GM06990 (cell line): ENCODE measurements at places on chromosomes 1 and 21.
A peak's percentile ranks its signal among the peaks of the same experiment; 100 is the strongest.

DNA sequence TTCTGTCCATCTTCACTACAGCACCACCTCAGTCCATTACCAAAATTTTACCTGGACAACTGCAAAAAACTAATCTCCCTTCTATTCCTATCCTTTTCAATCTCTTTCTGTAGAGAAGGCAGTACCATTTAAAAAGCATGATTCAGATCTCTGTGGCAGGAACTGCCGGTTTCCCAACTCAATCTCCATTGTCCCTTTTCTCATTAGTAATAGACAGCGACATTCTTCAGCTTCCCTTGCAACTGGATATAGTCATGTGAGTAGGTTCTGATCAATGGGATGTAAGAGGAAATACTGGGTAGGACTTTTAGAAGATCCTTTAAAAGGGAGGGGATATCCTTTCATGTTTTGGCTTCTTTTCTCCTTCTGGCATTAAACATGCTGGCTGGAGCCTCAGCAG lies 74.9 kb downstream of the ADCY10 start:
- no peak for DNase-seq

- no peak for DNase-seq
These were observed 78.2 kb upstream of the FGGY start for GRCh38 chr1:59218521-59219236.

GRCh38 chr1:30966690-30967369 lies 58.3 kb upstream of the SDC3 start:
- no peak for DNase-seq

DNA sequence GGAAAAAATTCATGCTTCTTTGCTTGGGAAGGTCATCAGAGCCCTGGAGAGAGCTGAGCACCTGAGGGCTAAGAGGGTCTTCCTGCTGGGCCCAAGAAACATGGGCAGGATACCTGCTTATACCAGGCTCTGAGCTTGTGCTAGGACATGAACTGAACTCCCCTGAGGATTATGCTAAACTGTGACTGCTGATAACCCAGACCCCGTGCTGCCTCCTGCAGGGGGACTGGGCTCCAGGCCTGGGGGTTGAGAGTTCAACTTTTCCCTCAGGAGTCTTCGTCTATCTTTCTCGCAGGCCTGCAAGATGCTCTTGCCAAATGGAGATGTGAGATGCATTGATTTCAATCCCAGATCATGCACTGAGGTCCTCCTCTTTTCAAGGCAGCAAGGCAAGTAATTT lies 368.5 kb downstream of the HHAT start:
- DNase-seq: no peak

- no peak for DNase-seq
These were observed 10.4 kb downstream of the ZBTB8A start for GRCh38 chr1:32549616-32550015.

- no peak for DNase-seq
These were observed 1.2 kb downstream of the PPP1R8 start for GRCh38 chr1:27831568-27832410.

GRCh38 chr1:14014929-14015328 lies 314.9 kb downstream of the PRDM2 start:
- no peak for DNase-seq

DNA sequence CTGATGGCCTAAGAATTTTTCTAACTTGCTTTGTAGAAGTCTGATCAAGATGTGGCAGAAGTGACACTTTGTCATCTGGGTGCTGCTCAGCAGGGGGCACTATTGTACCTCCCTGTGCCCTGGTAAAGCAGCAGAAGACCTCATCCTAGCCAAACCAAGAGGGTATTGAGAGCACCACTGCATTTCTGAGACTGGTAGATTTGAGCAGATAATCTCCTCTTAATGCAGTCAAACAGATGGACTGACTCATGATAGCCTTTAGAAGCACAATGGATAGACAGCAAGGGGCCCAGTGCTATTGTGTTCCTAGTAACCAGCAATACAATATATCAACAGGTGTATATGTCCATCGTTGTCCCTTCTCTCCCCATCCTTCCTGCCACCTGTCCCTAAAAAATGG lies 5.7 kb downstream of the TPM3 start:
- no peak for DNase-seq

GRCh38 chr1:244063498-244063897 lies 12.4 kb downstream of the ZBTB18 start:
- DNase-seq: no peak

GRCh38 chr1:209266590-209267205 lies 316.8 kb upstream of the CAMK1G start:
- no peak for DNase-seq

GRCh38 chr1:42797979-42798378 lies 13.2 kb downstream of the TMEM269 start:
- no peak for DNase-seq

- DNase-seq: no peak
These were observed 30.7 kb downstream of the VASH2 start for GRCh38 chr1:212981025-212981495.

DNA sequence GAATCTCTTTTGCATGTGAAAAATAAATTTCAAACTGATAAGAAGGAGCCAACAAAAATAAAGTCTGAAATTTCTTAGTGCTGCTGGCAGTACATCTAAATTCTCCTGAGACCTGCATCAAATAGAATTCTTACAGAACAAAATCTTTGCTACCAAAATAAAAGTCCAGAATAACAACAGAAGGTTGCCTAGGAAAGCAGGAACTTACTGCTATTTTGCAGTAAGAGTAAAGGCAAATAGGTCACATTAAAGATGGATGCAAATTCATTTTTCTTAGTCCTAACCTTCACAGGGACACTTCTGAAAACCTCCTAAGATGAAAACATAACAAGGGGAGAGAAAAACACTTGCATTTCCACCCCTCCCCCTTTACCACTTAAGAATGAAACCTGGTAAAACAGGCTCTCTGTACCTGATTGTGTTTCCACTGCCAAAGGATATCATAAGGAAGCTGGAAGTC lies 59.0 kb downstream of the RUSC1 start:
- no peak for DNase-seq

- DNase-seq: no peak
These were observed 20.0 kb upstream of the ALDH4A1 start for GRCh38 chr1:18922319-18922726.

- DNase-seq: no peak
These were observed 28.7 kb downstream of the RSPH1 start for GRCh38 chr21:42467140-42467983.

GRCh38 chr1:202283991-202284390 lies 57.7 kb downstream of the UBE2T start:
- no peak for DNase-seq

DNA sequence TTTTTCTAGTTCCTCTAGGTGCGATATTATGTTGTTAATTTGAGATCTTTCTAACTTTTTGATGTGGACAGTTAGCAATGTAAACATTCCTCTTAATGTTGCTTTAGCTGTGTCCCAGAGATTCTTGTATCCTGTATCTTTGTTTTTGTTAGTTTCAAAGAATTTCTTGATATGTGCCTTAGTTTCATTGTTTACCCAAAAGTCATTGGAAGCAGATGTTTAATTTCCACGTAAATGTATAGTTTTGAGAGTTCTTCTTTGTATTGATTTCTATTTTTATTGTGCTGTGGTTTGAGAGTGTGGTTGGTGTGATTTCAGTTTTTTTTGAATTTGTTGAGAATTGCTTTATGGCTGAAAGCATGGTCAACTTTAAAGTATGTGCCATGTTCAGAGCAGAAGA lies 319.4 kb downstream of the PTBP2 start:
- no peak for DNase-seq

DNA sequence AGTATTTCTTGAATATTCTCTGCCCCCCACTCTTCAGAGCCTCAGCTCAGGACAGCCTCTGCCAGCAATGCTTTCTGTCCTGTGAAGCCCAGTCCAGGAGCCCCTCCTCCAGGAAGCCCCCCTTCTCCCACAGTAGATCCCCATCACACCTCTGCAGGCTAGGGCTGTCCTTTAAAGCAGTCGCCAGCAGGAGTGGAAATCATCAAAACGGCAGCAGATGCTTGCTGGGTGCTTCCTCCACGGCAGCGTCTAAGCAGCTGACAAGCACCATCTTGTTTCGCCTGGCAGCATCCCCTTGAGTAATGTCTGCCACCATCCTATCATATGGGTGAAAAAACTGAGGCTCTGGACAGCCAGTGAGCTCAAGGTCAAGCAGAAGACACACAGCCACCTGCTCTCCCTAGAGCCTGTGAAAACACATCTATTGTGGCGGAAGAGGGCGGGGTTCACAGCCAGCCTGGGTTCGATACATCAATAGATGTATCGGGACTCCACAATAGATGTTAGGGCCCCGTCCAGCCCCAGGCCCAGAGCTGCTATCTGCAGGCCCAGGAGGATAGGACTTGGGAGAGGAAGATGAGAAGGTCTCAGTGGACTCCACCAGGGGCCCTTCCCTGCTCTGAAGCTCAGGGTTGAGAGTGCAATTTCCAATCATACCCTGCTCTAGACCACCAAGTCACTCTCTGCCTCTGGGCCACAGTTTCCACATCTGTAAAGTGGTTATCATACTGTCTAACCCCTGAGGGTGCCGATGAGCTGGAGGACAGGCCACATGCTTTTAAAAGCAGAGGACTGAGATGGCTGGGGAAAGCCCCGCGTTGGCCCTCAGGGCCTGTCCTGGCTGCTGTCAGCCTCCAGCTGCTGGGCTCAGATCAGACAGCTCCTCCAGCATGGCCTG lies 17.5 kb downstream of the RUNX3 start:
- no peak for DNase-seq

DNA sequence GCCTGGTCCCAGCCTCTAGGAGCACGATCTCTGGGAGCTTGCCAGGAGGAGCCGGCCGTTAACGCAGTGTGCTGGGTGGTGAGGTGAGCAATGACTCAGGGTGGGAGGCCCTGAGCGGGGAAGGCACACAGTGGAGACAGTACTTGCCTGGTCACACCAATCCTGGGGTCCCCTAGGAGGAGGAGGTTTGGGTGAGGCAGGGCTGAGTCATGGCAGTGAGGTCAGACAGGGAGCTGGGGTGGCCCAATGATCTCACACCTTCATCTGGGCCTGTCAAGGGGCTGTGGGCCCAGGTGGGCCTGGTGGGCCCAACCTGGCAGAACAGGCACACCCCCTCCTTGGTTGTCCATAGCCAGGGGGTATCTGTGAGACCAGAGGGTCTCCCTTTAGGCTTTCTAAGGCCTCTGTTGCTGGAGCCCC lies 8.6 kb upstream of the EDN2 start:
- DNase-seq: no peak

DNA sequence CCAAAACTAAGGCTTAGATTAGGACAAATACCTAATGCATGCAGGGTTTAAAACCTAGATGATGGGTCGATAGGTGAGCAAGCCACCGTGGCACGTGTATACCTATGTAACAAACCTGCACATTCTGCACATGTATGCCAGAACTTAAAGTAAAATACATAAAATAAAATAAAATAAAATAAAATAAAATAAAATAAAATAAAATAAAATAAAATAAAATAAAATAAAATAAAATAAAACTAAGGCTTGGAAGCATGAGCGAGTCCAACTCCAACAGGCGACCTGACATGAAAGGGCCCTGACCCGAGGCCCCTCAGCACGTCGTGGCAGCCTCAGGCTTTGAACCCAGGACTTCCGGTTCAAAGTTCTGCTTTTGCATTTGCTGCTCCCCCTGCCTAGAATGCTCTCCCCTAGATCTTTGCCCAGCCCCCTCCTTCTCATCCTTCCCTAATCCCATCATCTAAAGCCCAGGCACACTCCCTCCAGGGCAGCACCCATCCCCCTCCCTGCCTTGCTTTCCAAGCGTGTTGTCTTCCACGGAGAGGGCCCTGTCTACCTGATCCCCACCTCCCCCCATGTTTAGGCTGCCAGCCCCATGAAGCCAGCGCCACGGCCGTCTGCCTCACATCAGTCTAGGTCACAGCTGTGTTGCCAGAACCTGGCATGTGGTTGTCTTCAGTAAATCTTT lies 64.3 kb downstream of the TAS1R2 start:
- DNase-seq: no peak

DNA sequence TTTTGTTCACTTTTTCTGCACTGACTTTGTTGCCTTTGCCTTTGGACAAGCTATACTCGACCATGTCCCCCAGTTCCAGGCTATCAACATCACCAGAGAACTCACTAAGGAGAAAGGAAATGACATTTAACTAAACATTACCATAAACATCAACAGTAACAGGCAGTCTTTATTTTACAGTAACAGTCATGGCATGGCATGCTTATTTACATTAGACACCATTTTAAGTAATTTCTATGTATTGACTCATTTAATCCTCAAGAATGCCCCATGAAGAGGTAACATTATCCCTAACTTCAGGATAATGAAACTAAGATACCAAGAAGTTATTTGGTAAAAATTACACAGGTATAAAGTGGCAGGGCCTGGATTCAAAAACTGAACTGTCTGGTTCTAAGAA lies 8.7 kb upstream of the NRAS start:
- no peak for DNase-seq

GRCh38 chr1:942411-942821 lies 16.6 kb downstream of the NOC2L start:
- no peak for DNase-seq

DNA sequence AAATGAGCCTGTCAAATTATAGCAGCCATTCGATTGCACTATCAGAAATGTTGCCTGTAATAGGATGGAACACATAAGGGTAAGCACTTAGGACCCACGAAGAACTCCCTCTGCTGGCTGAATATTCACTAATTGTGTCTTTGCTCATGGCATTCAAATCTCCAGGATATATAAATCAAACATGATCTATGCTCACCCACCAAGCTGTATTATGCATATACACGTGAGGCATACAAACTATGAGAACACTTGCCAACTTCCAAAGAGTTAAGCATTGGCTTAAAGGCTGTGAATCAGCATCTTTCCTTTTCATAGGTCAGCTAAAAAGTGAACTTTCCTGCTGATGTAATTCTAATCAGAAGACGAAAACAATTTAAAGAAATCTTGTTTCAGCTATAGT lies 34.5 kb downstream of the TMPRSS15 start:
- DNase-seq: no peak

- DNase-seq: no peak
These were observed 4.0 kb upstream of the ETNK2 start for GRCh38 chr1:204155881-204156280.

- peak; percentile 25 for DNase-seq
These were observed 152.5 kb downstream of the CDC7 start for GRCh38 chr1:91653183-91653582.

DNA sequence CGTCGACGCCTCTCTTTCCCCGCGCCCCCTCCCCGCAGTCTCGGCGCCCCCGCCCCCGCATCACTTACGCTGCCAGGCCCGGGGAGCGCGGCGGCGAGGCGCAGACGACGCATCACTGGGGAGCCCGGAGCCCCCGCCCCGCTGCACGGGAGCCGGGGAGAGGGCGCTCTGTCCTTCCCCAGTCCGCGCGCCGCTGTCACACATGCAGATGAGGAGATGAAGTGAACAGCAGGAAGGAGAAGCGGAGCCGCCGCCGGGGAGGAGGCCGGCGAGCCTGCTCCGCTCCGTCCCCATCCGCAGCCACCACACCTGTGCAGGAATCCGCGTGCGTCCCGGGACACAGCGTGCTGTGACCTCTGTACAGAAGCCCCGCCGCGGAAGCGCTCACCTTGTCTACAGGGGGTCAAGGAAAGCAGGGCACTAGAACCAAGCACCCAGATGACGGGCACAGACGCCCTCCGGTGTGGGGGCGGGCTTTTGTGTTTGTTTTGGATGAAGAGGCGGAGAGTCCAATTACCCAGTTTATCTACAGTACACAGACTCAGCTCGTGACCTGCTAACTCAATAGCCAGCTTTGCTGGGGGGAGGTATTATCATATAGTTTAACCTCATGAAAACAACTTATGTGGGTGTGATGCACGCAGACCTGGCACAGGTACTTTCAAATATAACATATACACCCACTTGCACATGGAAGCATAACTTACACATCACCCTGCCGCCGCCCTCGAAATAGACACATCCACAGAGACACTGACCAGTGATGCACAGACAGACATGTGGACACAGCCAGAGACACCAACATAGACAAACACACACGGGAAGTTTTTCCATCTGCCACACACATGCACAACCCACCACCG lies 12.4 kb downstream of the KLHDC8A start:
- DNase-seq: no peak
